Spinal cord (tissue), 10 donors: ENCODE measurements at places on chromosomes 2 and 18. TPM values are rescaled to one million over a fixed set of nuclear protein-coding genes. Genes with fewer than 3 reads are reported as not detected.
A peak's percentile ranks its signal among the peaks of the same experiment; 100 is the strongest.

DNA sequence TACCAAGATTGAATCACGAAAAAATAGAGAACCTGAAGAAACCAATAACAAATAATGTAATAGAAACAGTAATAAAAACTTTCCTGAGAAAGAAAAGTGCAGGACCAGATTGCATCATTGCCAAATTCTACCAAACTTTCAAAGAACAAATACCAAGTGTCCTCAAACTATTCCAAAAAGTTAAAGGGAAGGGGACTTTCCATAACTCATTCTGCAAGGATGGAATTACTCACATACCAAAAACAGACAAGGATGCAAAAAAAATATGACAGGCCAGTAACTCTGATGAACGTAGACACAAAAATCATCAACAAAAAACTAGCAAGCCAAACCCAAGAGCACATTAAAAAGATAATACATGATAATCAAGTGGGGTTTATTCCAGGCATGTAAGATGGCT lies 172.3 kb upstream of the SLC35G4 start:
- DNase-seq = no peak

DNA sequence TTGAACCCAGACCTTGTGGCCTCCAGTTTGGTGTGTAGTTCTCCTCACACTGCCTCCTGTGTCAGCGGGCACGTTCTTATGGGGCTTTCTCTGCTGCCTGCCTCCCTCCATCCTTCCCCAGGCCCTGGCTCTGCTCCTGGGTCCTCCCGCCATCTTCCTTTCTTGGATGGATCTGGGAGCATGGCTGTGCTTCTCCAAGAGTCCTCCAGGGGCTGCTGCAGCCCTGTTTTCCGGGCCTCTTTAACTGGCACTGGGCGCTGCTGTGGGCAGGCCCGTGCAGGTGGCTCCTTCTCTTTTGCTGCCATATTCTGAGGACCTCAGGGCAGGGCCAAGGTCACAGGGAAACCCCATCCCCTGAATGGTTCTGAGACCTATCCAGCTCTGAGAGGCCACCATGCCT lies 17.8 kb downstream of the THNSL2 start:
- DNase-seq = no peak

GRCh38 chr2:234863043-234863934 lies 88.5 kb upstream of the SH3BP4 start:
- no peak for DNase-seq

DNA sequence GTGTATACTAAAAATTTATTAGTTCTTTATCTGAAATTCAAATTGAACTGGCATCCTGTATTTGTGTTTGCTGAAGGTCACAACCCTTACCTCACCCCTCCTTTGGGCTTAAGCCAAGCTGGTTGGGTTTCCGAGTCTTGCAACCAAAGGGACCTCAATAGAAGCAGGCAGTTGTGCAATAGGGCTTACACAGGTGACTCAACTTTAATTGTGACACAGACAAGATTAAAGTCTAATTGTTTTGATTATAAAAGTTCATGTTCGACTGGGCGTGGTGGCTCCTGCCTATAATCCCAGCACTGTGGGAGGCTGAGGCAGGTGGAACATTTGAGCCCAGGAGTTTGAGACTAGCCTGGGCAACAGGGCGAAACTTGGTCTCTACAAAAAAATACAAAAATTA lies 71.5 kb downstream of the RAB31 start:
- no peak for DNase-seq

DNA sequence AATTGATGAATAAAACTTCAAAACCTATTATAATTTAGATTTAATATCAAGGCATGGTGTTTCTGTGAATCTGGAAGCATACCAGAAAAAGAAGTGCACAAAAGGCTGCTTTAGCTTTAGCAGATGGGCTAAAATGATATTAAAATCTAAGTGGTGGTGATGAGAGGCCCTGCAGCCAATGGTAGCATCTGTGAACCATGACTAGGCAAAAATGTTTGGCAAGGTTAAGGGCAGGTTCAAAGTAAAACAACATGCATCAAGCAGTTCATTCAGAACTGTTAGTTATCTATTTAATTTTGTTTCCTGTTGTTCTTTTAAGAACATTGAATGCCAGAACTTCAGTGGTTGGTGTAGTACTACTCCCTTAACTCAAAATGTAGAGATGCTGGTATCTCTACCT lies 1736.9 kb upstream of the CELF4 start:
- DNase-seq = no peak

DNA sequence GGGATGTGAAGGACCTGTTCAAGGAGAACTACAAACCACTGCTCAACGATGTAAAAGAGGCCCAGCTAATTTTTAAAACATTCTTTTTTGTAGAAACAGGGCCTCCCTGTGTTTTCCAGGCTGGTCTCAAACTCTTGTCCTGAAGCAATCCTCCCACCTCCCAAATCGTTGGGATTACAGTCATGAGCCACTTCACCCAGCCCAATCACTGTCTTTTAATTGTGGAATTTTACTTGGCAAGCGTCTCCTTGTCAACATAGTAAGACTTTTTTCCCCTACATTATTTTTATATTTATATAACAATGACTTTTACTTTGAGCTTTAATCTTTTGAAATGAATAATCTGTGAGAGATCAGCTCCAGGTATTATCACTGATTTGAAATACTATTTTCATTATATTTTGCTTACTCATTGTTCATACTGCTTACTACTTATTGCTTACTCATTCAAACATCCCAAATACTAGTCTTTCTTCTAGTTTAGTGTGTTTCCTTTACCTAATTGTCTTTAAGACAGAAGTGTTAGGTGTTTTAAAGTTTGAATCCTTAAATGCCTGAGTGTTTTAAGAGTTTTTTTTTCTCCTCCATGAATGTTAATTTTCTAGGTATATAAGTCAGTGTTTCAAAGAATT lies 48.9 kb downstream of the PTPN4 start:
- DNase-seq = no peak

- DNase-seq = peak; percentile 86
Measured at GRCh38 chr2:15588329-15588919, 3.2 kb upstream of the DDX1 start.

DNA sequence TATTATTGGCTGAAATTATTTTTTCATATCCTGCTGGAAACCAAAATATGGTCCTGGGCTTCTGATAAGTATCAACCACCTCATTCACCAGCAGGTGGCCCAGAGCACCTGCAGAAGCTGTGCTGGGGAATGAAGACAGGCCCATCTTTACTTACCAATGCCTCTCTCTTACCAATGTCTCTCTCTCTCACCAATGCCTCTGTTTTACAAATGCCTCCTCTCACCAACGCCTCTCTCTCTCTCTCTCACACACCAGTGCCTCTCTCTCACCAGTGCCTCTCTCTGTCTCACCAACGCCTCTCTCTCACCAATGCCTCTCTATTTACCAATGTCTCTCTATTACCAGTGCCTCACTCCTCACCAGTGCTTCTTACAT lies 2.3 kb upstream of the MAL start:
- peak; percentile 21 for DNase-seq

GRCh38 chr2:27216416-27217137 lies 592 bp upstream of the CAD start:
- no peak for DNase-seq

Gene CPS1
- 15.6 TPM for total RNA-seq
